Large intestine (tissue), 12 donors: ENCODE measurements at places on chromosomes 16 and 17. TPM values are rescaled to one million over a fixed set of nuclear protein-coding genes. Genes with fewer than 3 reads are reported as not detected.

CHAD gene
- polyA plus RNA-seq: 5.9 TPM

KRTAP9-4 gene
- not detected for polyA plus RNA-seq

TNFRSF13B gene
- 0.07 TPM for polyA plus RNA-seq

BIRC5 gene
- 13.8 TPM for polyA plus RNA-seq

DNA sequence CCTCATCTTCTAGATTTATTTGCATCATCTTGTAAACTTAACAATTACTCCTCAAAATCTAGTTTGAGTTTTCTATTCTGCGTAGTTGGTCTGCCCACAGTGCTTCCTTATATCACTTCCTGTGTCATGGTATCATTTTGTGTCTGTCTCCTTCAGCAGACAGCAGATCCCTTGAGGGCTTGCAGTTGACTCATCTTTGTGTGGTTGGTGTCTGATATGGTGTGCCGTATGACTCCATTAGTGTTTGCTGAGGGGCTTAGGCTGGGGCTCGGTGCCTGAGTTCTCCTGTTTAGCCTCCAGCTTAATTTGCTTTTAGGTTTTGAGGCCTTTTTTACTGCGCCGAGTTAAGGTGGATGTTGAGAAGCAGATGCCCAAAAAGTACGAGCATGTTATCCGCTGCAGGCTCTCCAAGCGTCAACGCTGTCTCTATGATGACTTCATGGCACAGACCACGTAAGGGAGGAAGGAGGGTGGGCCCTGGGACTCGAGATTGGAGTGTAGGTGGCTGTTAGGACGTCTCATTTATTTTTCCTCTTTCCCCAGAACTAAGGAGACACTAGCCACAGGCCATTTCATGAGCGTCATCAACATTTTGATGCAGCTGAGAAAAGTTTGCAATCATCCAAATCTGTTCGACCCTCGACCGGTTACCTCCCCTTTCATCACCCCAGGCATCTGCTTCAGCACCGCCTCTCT is 16.9 kb downstream of the SRCAP start:
- DNase-seq: no peak

GRCh38 chr16:11056090-11056992 is 112.0 kb downstream of the CLEC16A start:
- DNase-seq: no peak

DNA sequence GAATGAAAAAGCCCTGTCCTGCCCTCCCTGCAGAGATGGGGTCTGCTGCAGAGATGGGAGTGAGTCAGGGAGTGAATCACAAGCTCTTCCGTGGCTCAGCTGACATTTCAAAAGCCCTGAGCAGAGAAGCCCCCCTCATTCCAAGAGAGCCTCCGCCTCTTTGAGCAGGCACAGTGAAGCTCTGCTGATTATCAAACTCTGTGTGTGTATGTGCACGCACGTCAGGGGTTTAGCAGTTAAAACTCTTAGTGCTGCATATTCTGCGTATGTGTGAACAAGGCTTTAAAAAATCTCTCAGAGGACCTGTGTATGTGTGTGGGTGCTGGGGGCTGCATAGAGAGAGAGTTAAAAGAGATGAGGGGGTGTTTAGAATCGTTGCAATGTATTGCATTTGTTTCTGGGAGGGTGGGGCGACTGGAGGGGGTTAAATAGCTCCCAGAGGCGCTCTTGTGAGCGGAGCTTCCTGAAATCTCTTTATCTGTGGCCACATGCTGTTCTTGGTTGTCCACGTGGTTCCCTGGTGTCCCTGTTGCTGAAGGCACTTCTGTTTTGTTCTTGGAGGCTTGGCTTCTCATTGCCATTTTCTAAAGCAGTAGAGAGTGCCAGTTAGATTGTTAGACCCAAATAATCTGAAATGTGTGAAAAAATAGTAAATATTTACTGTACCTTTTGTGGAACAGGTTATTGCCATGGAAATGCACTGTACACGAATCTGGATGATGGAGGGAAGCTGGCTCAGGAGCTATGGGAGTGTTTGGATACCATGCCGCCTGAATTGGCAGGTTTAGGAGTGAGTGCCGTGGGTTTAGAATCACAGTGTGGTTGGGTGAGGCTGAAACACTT is 116.6 kb downstream of the PRKCB start:
- DNase-seq: no peak

DNA sequence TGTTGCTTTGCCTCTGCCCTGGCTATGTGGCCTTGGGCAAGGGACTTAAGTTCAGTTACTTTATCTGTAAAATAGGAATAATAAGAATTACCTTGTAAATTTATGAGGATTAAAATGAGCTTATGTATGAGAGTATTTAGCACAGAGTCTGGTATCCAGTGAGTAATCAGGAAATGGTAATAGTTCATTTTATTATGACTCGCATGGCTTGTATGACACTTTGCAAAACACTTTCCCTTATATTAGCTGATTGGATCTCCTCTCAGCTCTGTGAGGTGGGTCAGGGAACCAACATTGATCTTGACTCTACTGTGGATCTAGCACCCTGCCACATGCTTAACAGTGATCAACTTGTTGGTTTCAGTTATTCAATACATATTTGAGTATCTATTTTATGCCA is 8.3 kb upstream of the CDH3 start:
- DNase-seq: no peak

DNA sequence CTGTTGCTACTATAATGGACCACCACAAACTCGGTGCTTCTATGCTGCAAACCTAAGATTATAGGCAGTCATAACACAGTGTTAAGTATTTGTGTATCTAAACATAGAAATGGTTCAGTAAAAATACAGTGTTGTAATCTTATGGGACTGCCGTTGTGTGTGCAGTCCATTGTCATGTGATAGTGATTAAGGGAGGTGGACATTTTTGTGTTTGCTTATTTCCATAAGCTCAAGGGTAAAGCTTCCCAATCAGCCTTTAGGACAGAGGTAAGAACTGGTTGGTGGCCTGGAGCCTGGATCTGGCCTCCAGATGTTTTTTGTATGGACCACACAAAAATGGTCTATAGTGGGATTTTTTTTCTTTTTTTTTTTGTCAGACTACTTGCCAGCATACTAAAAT is 29.9 kb downstream of the WWOX start:
- DNase-seq: no peak

DNA sequence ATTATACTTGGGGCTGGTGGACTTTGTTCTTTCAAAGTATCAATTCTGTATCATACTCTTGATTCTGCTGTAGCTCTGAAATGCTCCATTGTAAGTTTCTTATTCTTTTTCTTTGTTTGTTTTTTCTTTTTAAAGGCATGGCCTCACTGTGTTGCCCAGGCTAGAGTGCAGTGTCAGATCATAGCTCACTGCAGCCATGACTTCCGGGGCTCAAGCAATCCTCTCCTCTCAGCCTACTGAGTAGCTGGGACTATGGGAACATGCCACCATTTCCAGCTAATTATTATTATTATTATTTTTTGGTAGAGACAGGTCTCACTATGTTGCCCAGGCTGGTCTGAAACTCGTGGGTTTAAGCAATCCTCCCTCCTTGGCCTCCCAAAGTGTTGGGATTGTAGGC is 38.9 kb upstream of the METTL9 start:
- no peak for DNase-seq

GRCh38 chr16:72033437-72033836 is 20.9 kb upstream of the HP start:
- DNase-seq: no peak

GRCh38 chr17:1005361-1005946 is 8.5 kb downstream of the TIMM22 start:
- peak; percentile 41 for DNase-seq

DNA sequence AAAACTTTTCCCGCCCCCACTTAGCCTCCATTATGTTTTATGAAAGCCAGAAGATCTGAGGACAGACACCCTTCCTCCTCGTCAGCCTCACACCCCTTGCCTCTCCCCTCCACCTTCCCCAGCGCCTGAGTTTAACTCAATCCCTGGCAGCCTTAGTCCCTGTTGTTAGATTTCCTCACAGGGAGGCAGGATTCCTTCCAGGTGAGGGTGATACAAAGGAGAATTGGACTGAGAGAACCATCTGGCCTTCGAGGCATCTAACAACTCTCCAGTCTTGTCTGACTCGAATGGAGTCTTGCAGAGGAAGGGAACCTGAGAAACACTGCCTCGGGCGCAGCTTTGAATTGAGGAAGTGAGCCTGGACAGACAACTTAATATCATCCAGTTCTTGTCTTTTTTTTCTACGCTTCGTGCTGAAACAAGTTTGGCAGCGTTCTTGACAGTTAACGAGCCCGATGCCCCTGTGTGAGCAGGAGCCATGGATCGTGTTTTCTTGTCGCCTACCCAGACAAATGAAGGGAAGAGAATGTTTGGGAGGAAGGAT is 1.3 kb upstream of the ZNF768 start:
- DNase-seq: no peak

DNA sequence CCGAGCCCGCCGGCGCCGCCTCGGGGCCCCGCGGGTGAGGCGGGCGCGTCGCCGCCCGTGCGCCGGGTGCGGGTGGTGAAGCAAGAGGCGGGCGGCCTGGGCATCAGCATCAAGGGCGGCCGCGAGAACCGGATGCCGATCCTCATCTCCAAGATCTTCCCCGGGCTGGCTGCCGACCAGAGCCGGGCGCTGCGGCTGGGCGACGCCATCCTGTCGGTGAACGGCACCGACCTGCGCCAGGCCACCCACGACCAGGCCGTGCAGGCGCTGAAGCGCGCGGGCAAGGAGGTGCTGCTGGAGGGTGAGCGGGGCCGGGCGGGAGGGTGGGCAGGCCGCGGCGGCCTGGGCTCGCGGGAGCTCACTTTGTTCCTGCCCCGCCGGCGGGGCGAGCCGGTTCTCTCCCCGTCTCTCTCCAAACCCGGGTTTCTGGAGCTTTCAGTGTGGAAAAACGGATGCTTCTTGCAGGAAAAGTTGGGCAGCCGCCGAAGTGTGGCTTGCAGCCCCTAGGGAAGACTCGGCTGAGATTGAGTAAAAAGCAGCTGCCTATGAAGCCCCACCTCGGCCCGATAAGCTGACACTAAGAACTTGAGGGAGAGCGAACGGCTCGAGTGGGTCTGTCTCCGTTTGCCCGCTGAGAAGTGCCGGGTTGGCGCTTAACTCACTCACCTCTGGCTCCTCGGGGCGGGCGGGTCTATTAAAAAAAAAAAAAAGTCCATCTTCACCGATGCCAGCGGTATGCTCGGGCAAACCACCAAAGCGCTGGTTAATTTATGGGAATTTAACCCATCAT is 677 bp downstream of the SNTB2 start:
- DNase-seq: peak; percentile 28

DNA sequence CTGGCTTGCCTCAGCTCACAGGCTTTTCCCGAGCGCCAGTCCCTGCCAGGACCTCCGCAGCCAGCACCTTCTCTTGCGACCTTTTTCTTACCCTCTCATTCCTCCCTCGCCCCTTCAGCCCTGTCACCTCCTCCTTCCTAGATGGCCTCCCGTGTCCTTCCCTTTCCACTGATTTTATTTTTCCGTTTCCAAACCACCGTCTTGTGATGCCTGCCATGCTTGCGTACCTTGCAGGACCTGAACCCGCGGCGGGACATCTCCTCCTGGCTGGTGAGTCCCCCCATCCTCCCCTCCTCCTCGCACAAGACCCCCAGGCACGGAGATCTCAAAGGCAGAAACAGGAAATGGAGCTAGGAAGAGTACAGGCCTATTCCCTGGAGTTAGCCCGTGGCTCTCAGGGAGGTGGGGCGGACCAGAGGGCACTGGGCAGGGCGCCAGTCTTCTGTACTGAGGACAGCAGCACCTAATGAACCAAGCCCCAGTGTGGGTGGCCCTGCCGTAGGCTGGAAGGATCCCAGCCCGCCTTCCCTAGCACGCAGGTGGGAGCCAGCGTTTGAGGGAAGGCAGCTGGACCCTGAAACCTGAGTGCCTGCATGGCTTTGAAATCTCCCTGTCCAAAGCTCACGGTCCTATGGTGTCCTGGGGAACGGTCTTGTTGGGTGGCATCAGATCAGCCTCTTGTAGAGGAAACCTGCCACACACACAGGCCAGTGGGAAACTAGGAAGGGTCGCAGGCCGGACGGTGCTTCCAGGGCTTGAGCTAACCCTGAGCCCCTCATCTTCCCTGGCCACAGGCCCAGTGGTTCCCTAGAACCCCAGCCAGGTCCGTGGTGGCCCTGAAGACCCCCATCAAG is 612 bp downstream of the CISD3 start:
- DNase-seq: peak; percentile 91

DNA sequence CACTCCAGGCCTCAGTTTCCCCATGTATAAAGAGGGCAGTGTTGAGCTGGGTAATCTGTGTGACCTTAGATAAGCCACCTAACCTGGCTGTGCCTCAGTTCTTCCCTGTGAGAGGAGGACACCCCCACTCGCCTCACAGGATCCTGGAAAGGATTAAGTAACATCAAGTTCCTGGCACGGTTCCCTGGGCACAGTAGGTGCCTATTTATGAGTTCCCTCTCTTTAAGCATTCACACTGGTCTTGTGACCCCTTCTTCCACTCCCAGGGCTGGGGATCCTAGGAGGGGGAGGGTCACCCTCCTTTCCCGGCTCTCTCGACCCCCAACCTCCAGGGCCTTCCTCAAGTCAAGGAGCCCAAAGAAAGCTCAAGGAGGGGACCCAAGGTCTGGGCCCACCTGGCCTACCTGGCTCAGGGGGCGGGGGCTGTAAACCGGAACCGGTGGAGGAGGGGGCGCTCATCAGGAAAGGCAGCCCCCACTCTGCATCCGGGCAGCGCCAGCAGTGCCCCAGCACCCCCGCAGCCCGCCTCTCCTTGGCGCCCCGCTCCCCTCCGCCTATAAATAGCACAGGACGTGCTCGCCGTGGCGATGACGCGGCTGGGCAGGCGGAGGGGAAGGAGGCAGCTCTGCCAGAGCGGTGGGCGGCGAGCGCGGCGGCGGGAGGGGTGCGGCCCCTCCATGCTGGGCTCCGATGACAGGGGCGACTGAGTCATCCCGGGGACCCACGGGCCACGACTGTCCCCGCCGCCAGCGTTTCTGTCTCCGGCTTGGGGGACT is 9.4 kb downstream of the RPL19 start:
- peak; percentile 62 for DNase-seq

DNA sequence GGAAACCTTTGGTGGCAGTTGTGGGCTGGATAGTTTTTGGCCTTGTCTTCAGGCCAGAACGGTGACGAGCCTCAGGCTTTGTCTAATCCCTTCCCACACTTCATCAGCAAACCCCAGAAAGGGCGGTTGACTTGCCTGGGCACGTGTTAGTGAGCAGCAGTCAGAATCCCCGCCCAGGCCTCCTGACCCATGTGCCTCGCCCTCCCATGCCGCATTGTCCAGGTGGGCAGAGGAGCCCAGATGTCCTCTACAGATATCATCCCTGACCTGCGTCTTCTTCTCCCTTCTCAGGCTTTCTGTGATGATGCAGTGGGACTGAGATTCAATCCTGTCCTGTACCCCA is 82.5 kb downstream of the OR1D5 start:
- no peak for DNase-seq

DNA sequence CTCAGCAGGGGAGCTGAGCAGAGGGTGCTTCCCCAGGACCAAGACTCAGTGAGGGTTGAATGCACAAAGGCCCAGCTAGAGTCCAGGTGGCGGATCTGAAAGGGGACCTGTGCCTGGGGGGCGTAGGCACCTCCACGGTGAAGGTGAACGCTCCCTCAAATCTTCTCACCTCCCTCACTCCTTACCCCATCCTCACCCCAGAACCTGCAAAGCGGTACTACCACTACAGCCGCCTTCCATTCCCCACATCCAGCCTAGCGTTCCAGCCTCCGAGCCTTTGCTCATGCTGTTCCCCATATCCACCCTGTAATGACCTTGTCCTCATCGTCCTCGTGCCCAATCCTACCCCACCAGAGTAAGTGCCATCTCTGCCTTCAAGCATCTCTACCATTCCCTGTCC is 30.6 kb downstream of the TRPV3 start:
- no peak for DNase-seq
